ENCODE measurements at places on chromosomes 13 and 19.

DNA sequence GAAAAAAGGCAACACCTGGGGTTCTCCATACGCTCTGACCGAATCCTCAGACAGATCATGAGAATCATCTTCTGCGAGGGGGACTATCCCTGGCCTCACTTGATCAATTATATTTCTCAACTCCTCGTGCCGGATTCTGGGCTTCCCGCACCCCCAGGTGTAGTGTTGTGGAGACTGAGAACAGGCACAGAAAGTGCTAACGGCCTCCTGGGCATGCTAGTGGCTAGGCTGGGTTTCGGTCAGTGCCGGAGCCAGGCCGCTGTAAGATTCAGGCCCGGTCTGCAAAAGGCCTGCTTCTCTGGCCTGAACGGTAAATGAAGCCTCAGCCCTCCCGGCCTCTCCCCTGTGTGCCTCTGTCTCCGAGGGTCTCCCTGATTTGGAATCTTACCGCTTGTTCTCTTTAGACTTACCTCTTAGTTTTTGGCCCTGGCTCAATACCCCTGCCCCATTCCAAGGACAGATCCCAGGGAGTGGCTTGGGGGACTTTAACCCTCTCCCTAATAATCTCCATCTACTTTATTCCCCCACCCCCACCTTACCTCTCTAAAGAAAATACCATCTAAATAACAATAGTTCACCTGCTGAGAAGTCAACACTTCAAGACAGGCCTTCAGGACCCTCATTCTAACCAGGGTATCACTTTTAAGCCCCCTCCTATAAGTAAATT is 79.0 kb upstream of the MEDAG start:
- no peak for DNase-seq

DNA sequence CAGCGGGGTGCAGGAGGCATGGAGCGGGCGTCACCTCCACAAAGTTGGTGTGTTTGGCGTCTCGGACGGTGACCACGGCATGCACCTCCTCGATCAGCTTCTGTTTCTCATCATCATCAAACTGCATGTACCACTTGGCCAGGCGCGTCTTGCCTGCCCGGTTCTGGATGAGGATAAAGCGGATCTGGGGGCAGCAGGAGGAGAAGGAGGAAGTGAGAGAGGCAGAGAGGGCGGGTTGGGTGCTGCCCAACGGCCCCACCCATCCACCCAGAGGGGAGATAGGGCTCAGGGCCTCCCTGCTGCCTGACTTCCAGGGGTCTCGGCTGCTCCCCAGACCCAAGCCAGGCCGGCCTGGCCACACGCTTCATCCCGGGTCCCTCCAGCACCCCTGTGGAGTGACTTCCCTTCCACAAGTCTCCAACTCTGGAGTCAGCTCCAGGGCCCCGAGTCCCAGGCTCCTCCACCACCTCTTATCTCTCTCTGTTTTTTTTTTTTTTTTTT is 4.6 kb downstream of the AP2S1 start:
- no peak for DNase-seq

DNA sequence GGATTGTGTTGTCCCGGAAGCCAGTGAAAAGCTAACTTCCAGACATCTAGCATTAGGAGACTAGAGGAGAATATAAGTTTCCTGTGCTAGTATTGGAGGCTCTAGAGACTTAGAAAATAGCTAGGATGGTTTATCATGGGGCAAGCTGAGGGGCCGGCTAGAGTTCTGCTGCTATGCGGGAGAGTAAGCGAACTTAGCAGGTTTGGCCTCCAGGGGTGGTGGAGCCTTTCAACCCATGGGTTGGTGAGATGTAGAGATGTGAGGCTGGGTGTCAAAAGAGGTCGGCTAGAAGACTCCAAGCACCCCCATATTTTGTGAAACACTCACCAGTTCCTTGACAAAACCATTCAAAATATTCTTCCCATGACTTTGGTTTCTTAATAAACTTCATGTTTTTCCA is 4.4 kb downstream of the SULT2A1 start:
- DNase-seq = no peak

DNA sequence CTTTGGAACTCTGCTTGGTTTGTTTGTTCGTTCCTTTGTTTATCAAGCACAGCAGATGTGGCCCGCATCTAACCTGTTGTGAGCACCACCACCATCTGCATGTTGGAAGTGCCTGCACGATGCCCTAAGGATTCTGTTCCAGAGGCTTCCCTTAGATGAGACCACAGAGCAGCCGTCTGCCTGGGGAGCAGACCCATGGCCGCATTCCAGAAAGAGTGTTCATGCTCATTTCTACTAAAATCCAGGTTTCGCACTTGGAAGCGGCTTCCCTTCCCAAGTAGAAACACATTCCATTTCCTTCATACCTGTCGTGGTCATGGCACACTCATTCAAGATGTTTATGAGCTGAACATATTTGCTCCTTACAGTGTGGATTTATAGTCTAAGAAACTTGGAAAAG is 27.2 kb downstream of the COL4A2 start:
- DNase-seq = no peak

GRCh38 chr19:49551531-49551930 is 23.7 kb downstream of the RCN3 start:
- no peak for DNase-seq

DNA sequence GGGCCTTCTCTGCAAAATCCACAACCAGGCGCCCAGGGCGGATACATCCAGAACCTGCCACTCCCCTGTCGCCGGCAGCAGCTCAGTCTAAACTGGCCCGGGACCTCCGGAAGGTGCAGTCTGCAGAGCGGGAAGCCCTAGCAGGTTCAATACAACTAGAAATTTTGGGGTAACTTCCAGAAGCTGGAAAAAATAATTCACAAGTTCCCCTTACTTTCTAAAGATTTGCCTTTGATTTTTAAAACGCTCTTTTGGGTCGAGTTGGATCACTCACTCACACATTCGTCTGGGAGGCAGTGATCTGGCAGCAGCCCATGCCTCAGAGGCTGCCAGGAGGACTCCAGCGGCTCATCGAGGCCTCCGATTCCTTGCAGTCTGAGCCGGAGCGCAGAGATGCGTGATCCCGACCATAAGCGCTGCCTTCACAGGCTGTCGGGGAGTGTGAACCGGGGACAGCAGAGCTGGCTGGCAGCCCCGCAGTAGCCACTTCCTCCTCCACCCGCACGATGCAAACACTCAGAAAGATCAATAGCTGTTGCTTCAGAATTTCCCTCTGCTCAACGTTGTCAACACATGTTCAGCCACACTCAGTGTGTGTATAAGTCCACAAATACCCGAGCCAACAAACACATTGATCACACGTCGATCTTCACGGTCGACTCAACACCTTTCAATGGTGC is 35.6 kb upstream of the ZNF507 start:
- no peak for DNase-seq

DNA sequence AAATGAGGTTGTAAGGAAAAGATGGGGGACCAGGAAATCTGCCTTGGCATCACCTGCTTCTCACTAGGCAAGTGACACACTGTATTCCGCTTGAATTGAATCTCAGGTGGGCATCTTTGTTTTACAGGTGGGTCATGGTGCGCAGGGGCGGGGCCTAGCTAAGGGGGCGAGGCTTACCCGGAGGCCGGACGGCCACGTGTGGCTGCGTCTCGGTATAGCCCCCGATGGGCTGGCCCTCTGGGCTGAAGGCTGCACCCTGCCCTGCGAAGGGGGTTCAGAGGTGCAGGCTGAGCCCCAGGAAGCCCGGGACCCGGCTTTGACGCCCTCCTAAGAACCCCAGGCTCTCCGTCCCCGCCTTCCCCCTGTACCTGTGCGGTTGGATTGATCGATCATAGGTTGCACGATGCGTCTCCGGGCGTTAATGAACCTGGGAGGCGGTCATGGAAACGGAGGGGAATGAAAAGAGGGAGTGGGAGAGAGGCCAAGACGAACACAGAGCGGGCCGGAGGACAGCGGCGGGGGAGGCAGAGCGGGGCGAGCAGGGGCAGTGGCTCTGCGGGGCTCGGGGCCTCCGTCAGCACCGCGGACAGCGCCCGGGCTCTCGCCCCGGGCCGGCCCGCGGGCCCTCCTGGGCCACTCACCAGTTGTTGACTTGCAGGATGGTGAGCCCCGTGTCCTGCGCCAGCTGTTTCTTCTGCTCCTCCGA is 12.5 kb downstream of the MEIS3 start:
- no peak for DNase-seq

DNA sequence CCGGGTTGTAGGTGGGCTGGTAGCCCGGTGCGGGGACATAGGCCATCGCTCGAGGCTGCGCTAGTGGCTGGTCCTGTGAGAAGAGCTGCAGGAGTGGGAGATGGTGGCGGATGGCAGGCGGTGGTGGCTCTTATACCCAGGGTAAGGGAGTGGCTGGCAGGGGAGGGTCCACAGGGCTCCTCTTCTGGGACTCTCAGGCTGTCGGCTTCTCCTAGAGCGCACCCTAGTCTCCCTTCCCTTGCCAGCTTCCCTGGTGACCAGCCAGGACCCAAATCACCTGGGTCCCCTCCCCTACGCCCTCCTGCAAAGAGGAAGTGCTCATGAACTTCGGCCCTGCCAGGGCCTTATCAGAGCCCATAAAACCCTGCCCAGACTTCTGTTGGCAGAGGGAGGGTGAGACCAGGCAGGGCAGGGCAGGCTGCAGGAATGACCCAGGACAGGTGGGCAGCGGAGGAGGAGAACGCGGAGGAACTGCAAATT is at the start of gene LGALS4:
Gene LGALS4, minus strand, starts transcription at position 105 of the 480 bp plus-strand sequence. Its CDS starts 59 bp downstream, at position 46.
- DNase-seq = no peak

- no peak for DNase-seq
Measured at GRCh38 chr19:42345191-42345812, 19.9 kb downstream of the MEGF8 start.

GRCh38 chr13:101489643-101490405 is 37.3 kb downstream of the ITGBL1 start:
- DNase-seq = no peak

GRCh38 chr19:6686628-6686975 is 16.6 kb upstream of the TNFSF14 start:
- no peak for DNase-seq

DNA sequence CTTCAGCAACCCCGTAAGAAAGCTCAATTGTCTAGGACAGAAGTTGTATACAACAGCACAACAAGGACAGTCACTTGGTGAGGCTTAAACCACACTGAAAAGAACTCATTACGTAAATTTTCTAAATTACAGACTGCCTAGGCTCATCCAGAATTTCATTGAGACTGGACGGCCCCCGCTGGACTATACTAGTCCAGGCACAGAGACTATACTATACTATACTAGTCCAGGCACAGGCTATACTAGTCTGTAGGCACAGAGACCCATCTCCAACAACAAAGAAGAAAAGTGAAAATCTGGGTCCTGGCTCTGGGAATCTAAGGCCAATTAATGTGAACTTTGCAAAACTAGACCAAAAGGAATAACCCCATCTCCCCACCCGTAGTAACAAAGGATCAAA is 700 bp downstream of the ZNF816 start:
- DNase-seq = no peak

DNA sequence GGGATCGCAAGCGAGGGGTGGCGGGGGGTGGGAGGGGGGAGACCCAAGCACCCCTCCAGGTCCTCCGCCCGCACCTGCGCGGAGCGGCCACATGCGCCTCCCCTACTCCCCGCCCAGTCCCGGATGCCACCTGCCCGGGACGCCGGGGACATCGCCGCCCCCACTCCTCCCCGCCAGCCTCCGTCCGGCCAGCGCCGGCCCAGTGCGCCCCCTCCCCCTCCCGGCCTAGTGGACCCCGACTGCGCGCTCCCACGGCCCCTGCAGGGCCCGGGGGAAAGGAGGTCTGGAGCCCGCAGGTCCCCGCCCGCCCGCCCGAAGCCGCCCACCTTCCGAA is 263 bp downstream of the RHPN2 start:
- peak; percentile 60 for DNase-seq

DNA sequence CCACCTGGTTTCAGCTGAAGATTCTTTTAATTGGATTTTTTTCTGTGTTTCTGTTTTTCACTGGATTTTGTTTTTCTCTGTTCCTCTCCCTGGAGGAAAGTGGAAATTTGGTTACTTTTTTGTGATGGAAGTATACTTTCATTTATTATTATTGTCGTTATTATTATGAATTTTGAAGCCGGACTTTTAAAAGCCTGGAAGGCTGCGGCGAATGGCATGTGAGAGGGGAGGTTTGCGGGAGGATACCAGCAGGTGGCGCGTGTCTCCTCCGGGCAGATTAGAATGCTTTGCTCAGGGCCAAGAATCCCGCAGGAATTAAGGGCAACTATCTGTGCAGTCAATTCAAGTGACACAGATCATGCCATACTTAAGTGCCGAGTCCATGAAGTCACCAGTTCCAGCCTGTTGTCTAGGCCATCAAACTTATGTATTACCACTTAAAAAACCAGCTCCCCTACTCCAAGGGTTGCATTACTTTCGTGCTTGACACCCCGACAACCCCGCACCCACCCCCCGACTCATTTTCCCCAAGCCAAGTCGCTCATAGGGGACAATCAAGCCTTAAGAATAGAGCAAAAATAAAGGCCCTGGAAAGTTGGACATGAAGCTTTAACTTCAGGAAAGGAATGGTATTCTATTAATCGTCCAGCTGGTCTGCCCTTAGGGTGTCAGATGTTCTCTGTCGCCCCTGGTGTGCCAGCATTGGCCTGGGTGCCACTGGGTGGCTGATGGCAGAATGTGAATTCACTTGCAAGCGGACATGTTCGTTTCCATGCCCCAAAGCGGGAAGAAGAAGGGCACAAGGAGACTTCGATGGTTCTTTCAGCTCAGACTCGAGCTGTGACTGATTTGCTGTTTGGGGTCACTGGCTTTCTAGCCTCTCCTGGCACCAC is 1.3 kb upstream of the LRCH1 start:
- DNase-seq = peak; percentile 83

Measured in activated CD4-positive, alpha-beta T cell treated with anti-CD3 and anti-CD28 coated beads for 36 hours (primary cell).